Kidney epithelial cell (primary cell): ENCODE measurements at places on chromosomes 4 and X. TPM values are rescaled to one million over a fixed set of nuclear protein-coding genes. Genes with fewer than 3 reads are reported as not detected.

GAGE13 gene
- total RNA-seq = not detected in 2 replicates

- no peak for DNase-seq
These were observed 128.1 kb downstream of the CAMK2D start for GRCh38 chr4:113633467-113633866.

GRCh38 chrX:103177556-103177955 is 37.4 kb upstream of the BEX4 start:
- no peak for DNase-seq

- no peak for DNase-seq
These were observed 172.0 kb downstream of the AASDH start for GRCh38 chr4:56215141-56215783.

DNA sequence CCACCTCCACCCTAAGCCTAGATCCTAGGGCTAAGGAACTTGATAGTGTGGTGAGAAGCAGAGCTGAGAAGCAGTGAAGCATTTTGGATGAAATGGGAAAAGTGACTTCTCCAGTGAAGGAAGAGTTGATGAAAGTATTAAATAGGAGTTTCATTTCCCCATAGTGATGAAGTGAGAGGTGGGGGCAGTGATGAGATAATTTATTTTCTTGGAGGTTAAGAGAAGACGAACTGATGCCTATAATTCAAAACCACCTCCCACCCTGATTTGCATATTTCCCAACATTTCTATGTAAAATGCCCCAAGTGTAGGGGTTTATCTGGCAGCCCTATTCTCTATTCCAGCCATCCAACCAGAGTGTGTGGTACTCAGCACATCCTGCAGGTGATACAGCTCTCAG is 6.3 kb downstream of the LONRF3 start:
- DNase-seq = no peak

DNA sequence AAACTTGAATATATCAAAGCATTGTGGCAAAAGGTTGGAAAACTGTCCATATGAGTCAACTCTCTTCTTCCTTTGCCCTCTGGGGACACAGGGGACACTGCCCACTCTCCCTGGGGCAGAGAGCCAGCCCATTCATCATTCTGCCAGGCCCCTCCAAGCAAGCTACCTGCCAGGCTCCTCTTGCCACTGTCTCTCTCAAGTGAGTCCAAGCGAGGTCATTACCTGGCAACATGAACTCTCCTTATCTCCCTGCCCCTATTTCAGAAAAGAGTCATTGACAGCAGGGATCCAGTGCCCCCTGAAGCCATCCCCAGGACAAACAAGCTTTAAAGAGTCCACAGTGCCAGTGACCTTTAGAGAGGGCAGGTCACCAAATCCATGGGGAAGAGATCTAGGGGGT is 312.7 kb upstream of the PPARGC1A start:
- no peak for DNase-seq

GRCh38 chr4:548976-549375 is 27.1 kb downstream of the TMEM271 start:
- no peak for DNase-seq

DNA sequence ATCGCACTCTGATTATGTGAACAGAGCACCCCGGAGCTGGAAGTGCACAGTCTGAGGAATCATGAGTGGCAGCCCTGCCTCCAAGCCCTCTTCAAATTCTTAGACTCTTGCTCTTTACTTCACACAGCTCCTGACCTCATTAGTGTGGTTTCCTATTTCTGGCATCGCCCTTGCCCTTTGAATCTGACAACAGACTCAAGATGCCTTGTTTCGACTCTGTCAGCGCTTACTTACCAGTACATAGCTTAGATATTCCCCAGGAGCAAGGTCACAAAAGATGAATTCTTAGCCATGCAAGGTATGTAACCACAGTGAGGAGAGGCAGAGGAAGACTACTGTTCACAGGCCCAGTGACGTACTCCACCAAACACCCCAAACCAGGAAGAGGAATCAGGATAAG is 167.2 kb downstream of the KDR start:
- DNase-seq = no peak

DNA sequence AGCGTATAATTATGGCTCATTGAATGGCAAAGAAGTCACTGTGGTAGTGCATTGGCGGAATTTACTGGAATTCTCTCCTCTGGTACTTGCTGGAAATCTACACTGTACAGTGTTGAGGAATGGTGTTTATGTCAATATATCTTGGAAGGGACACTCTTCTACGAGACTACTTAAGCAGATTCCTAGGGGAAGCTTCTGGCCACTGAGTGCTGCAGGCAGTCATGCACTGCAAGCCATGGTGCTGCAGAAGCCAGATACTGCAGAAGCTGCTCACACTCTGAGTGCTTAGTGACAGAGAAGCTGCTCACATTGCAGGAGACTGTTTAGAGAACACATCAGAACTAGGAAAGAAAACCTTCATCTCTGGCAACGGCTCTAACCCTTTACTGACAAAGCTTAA is 725.0 kb downstream of the CCSER1 start:
- DNase-seq = no peak

- DNase-seq = no peak
These were observed 91.4 kb downstream of the ARSJ start for GRCh38 chr4:113888006-113888405.
